ENCODE measurements at places on chromosomes 16 and 17.
A peak's percentile ranks its signal among the peaks of the same experiment; 100 is the strongest.

DNA sequence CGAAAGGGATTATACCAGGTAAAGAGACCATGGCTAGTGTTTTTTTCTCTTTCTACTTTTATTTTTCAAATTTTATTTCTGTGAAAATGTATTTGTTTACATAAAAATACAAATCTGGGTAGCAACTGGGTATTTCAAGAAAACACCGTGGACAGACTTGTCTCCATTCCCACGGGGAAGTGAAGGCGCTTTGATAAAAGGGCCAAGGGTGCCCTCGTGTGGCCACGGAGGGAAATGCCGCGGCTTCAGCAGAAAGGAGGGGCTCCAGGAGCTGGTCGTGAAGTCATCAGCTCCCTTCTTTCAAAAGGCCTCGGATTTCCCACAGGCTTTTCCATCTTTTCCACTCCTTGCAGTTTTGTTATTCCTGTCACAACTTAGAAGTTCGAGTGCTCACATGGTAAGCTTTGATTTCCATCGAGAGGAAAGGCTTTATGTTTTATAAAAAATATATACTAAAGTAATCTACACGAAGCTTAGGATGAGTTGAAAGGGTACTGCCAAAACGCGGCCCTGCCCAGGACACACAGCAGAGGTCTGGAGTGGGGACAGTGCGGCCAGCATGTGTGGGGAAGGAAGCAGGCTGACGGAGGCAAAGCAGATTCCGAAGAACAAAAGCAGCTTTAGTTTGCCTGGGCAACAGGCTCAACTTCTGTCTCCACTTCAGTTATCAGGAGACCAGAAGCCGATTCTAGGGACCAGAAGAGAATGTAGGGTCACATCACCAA is 15.3 kb upstream of the MNT start:
- peak; percentile 71 for DNase-seq

GRCh38 chr16:59913666-59914065 is 1179.5 kb upstream of the GOT2 start:
- DNase-seq, result no peak

GRCh38 chr16:88634141-88634993 is 4.0 kb upstream of the IL17C start:
- DNase-seq, result peak; percentile 49

DNA sequence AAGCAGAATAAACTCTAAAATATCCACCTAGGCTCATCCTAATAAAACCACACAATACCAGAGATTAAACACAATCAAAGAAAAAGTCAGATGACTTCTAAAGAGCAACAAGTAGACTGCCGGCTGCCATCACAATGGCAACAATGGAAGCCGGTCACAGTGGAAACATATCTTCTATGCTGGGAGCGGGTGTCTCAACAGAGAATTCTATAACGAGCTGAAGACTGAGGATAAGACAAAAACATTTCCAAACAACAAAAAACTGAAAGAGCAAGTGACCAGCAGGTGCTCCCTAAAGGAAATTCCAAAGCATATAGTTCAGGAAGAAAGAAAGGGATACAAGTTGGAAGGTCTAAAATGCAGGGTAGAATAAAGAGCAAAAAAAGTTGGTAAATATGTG is 8.9 kb downstream of the NSMCE1 start:
- DNase-seq, result no peak

GRCh38 chr16:51175081-51175480 is 24.0 kb upstream of the SALL1 start:
- no peak for DNase-seq

DNA sequence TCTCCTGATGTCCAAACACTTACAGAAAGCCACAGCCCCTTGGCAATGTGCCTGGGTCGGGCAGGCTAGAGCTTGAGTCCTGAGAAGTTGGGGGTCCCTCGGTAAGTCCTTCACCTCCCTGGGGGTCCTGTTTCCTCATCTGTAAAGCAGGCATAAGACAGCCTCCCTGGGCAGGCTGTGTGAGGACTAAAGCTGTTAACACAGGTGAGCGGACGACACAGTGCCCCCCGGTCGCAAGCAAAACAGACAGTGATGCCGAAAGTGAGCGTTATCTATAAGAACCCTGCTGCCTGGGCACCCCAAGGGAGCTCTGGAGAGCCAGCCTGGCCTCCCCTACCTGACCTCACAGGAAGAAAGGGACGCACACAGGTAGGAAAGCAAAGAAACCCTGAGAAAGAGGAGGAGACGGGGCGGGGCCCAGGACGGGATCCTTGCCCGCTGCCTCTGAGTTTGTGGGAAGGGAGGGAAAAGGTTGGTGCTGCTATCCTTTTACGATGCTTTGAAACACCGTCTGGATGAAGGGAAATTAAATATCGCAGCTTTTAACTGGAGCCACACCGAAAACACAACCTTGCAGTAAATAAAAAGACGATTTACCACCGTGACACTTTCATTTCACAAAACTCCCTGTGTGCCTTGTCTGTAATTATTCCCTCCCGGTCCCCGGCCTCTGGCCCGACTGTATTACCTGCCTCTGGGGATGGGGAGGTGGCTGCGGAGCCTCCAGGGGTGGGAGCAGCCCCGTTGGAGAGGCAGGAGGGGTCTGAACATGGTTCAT is 67.1 kb downstream of the ENGASE start:
- DNase-seq, result no peak

DNA sequence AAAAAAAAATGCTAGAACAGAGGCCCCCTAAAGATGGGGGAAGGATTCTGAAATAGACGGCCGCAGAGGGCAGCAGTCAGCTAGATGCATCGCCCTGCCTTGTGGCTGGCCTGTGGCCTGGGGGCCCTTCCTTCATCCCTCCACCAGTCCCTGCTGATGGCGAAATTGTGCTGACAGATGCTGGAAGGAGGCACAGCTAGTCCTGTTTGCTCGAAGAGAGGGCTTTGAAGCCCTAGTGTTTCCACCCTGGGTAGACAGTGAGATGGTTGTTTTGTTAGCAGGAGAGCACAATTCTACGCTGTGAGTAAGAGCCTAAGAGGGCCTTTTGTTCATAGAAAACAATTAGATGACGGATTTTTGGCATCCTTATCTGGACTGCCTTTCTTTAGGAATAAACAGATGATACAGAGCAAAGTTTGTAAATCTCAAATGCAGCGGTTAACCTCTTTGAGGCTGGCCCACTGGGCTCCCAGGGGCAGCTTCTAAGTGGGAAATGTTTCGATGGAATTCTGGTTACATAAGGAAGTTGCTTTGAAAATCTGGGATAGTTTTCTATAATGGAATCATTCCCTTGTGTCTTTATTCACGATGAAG is 23.0 kb downstream of the VPS35L start:
- no peak for DNase-seq

GRCh38 chr17:6574687-6575595 is 18.6 kb upstream of the PITPNM3 start:
- DNase-seq, result peak; percentile 36

Data from stimulated activated CD8-positive, alpha-beta memory T cell treated with anti-CD3 and anti-CD28 coated beads, Interleukin-2, amount 100 ng/mL, for 48 hours (primary cell).